ENCODE measurements at places on chromosomes 4 and X.

DNA sequence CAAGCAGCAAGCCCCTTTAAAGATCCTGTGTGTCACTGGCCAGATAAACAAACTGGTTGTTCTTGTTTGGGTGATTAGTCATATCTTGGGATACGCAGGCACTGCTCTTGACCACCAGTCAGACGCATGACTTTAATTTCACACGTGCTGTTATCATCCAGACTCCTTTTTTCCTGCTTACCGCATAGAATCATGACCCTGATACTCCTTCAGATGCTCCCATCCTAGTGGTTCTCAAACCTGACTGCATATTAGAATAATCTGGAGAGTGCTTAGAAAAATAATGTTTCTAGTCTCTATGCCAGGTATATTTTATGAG, 78.8 kb downstream of the CLDN22 start:
- DNase-seq: no peak

- DNase-seq: no peak
These were observed 55.2 kb downstream of the DOCK11 start for GRCh38 chrX:118550792-118551191.

- DNase-seq: no peak
These were observed 101.7 kb downstream of the RAPGEF2 start for GRCh38 chr4:159204566-159204965.

- DNase-seq: no peak
These were observed 54.1 kb downstream of the APBB2 start for GRCh38 chr4:41160012-41160789.

DNA sequence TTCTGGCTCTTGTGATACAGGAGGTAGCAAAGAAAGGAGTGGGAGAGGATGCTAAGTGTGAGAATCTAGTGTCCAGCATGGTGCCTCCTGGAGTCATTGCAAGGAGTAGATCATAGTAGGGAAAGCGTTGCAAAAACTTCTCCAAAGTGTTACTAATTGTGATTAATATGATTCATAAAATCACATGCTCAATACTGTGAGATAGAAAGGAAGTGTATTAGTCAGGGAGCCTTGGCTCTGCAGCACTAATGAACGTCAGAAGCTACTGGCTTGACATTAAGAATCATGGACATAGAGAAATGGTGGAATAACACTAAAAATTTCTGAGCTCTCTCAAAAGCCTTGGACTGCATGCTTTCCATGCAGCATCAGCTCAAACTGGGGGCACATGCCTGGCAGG, 299.1 kb downstream of the EVC2 start:
- no peak for DNase-seq

Measured in SHP77 treated with DMSO at 0.1 percent for 48 hours (cell line).